KBM-7 (cell line): ENCODE measurements at places on chromosomes 2 and 18.

GRCh38 chr2:28639092-28639691, 112.4 kb upstream of the PPP1CB start:
- no peak for DNase-seq

DNA sequence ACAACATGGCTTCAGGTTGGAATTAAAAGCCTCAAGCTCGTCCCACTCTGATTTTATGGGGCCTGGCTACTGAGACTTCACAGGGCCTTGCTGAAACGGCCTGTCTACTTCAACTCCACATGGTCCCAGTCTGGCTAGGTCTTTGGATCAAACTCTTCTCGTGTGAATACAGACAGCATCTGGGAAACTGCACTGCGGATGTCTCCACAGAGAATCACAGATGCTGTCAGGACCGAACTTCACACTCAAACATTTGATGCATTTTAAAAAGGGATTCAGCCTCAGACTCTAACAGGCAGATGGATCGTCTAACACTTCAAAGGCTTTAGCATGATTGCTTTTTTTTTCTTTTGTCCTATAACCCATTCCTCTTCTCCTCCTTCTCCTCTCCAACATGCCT, 198.5 kb downstream of the ZNF521 start:
- DNase-seq, result no peak

DNA sequence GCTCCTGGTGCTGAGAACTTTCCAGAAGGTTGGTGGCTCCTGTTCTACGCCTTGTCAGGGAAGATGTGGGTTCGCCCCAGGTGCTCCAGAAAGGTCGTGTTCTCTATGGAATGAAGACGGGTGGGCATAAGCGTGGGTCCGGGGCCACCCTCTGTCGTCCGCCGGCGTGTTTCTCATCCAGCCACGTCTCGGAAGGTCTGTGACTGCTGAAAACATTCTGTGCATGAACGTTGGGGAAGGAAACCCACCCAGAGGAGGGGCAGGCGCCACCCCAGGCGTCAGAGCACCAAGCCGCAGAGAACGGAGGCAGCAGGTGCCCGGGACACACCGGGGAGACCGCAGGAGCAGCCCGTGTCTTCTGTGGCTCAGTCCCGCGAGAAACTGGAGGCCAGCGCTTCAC, 118.2 kb downstream of the RTP5 start:
- no peak for DNase-seq

DNA sequence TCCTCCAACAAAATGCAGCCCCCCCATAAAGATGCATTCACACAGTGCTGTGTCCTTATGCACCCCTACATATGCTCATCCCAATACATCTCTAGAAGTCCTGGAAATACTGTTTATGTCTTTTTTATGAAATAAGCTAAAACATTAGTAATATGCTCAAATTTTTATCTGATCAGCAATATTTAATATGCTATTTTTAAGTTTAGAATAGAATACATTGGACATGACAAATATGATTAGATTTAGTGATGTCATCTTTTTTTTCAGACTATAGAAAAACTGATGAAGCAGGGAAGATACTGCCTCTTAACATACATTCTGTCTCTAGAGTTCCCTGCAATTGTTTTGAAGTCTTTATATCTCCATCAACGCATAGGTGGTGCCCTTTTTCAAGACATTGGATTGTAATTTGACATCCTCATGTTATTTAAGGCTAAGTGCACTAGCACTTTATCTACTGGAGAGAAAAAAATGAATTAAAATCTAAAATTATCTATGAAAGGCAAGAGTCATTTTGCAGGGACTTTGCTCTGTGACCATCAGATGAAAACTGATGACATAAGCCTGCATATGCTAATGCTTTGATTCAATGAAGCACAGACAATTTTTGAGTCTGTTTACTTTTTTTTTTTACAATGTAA, 395.3 kb downstream of the LPIN1 start:
- DNase-seq, result no peak

DNA sequence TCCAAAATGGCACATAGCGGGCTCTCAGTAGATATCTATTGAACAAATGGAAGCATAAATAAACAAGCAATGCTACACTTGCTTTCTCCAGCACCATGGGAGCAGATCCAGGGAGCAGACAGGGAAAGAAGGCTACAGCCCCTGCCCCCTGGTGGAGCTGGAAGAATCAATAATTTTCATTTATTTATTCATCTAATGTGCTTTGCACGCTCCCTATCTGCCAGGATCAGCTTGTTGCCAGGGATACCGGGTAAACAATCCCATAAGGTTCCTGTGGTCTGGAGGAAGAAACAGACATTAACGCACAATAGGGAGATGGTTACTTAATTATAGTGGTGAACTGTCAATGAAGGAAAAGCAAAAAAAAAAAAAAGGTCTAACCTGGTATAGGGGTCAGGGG, 40.1 kb upstream of the CLASP1 start:
- peak; percentile 29 for DNase-seq

- peak; percentile 38 for DNase-seq
Observed at GRCh38 chr18:47050468-47050867, 15.0 kb upstream of the ELOA2 start.

DNA sequence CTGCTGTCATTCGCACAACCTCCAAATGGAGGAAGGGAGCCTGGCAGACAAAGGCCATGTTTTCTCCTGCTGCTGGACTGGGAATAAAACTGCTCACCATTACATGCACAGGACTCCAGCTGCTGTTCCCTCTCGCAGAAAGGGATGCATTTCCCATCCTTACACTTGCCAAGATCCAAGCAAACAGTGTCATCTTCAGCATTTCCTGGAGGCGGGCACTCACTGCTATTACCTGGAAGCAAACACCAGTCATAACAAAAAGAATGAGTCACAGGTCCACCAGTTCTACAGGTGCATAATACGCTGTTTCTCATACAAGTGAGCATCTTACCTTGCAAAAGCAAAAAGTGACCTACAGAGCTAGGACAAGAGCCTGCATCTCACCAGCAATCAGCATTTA, 22.7 kb downstream of the IAH1 start:
- no peak for DNase-seq

DNA sequence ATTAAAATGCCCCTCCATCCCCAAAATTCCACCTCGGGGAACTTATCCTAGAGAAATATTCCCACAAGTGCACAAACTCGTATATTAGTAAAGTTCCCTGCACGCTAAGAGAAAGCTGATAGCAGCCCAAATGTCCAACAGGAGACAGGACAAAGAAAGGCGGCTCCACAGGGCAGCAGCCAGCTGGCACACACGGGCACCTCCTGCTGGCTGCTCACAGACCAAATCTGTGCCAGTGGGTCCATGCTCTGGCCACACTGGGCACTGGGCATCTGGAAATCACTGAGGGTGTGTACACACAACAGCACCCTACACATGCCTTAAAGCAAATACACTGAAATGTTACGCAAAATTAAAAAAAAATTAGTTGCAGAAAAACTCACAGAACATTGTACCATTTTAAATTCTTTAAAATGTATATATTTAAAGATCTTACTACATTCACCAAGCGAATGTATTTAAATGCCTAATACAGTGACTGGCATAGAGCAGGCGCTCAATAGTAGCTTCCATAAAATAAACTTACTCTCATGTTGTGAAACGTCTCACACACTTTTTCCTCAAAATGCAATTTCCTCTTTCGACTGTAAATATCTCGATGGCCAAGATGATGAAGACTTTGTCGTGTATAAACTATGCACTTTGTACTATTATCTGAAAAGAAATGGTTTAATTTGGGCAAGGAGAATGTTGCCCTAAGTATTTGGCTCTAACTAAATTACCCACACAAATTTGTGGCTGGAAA, 19.4 kb downstream of the ZNF516 start:
- no peak for DNase-seq

DNA sequence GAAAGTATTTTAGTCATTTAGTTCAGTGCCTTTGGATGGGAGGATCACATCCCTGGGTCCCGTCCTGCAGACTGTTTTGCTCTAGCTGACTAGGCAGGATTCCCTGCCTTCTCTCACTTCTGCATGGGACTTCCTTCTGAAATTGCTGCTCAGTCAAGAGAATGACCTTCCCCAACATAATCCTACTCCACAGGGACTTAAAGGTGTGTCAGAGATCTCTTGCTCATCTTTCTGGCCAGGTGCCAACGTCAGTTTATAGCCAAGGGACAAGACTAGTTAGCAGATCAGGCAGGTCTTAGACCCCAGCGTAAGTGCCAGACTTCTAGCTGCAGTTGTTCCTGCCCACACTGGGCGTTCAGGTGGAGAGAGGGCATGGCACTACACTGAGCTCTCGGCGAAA, 9.5 kb upstream of the IL1B start:
- no peak for DNase-seq

DNA sequence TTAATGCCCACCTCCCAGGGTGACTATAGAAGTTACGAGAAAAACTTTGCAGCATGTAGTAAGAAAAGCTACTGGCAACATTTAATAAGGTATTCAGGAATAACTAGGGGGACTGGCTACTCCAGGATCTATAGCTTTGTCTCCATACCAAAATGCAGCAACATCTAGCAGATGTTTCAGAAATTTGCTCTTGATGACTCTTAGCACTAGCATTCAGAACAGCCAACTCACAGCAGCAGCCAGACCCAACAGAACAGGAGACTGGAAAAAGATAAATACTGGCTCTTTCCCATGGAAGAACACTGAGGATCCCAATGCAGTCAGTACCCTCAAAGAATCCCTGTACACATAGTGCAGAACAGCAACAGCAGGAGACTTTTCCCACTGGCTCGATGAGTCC, 105.0 kb downstream of the PRKRA start:
- no peak for DNase-seq

- DNase-seq, result no peak
Observed at GRCh38 chr2:24915175-24915574, 4.9 kb downstream of the ADCY3 start.
